ENCODE measurements at places on chromosomes 12 and 14.
A peak's percentile ranks its signal among the peaks of the same experiment; 100 is the strongest.

GRCh38 chr12:55931317-55931779 is 386 bp downstream of the DGKA start:
- no peak for DNase-seq

GRCh38 chr14:66015071-66015780 is 470.9 kb upstream of the CCDC196 start:
- no peak for DNase-seq

DNA sequence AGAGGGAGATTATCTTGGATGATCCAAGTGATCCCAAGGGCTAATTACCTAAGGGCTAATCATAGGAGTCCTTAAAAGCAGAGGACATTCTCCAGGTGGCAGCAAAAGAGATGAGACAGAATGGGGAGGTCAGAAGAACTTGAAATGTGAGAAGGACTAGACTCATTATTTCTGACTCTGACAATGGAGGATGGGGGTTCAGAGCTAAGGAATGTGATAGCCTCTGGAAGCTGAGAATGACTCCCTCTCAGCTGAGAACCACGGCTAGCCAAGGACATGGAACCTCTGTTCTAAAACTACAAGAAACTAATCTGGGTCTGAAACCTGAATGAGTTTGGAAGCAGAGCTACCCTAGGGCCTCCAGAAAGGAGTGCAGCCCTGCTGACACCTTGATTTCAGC is 35.6 kb upstream of the ANKS1B start:
- DNase-seq, result no peak

DNA sequence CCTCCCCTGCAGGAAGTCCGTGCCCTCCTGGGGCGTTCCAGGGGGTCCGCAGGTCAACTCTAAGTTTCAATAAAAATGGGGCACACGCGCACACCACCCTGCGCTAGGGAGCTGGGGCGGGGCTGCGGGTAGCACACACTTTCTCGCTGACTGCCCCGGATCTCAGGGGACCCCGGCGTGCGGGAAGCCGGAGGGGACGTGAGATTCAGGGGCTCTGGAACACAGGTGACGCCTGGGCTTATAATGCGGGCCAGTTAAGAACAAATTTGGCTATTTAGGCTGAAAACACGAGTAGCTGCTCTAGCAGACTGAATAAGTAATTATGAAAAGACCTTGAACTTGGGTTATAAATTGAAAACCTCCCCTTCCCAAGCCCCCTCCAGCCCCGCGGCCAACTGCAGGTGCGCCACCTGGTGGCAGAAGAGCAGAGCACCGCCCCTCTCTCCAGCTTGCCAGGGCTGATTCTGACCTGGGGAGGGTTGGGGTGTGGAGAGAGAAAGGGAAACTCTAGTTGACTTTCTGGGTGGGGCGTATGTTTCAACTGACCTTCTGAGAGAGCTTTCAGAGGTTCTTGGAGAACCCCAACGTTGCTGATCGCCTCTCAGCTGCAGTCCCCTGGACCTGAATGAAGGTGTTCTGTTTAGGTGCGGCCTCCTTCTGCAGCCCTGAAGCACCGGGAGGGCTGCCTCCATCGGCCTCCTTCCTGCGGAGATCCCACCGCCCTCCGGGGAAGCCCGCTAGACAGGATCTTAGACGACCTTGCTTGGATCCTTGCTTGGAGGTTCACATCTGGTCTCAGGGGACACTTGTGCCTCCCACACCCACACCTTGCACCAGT is 118.4 kb upstream of the EVL start:
- peak; percentile 32 for DNase-seq

- DNase-seq, result no peak
These were observed 31.4 kb downstream of the CD9 start for GRCh38 chr12:6231359-6232268.

- peak; percentile 56 for DNase-seq
These were observed 49.9 kb downstream of the LRRC74A start for GRCh38 chr14:76876076-76876475.

- DNase-seq, result no peak
These were observed 11.9 kb downstream of the PALS1 start for GRCh38 chr14:67253076-67253635.

DNA sequence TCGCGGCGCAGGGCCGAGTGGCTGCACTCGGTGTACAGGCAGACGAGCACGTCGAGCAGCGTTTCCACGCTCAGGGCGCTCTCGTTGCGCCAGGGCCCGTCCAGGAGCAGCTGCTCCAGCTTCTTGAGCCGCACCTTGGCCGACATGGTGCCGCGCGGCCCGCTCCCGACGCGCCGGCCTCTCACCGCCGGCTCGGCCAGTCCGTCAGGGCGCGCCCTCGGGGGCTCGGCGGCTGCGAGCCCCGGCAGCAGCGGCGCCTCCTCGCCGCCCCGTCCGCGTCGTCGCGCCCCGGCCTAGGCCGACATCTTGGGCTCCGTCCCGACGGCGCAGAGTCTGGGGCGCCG is 349 bp downstream of the CDC42BPB start:
- no peak for DNase-seq

- DNase-seq, result no peak
These were observed 11.9 kb downstream of the CALM1 start for GRCh38 chr14:90408713-90409112.

DNA sequence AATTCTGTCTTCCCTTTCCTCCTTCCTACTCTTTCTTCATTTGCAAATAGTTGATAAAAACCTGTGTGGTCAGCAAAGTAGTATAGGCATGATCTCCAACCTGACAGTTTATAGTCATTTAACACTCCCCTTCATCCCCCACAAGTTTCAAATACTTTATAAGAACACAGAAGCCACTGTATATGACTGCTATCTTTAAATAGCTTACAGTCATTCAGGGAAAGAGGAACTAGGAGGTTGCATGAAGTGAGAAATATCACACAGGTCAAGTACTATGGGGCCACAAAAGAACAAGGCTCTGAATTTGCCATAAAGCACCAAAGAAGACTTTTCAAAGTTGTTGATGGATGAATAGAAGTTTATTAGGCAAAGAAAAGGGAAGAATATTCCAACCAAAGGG is 431.3 kb downstream of the NPAS3 start:
- no peak for DNase-seq

- DNase-seq, result no peak
These were observed 72.9 kb upstream of the TSPAN11 start for GRCh38 chr12:30853561-30854133.

- peak; percentile 14 for DNase-seq
These were observed 15.8 kb upstream of the HVCN1 start for GRCh38 chr12:110704750-110705149.

- no peak for DNase-seq
These were observed 239.8 kb downstream of the CACNA1C start for GRCh38 chr12:2292560-2292959.

DNA sequence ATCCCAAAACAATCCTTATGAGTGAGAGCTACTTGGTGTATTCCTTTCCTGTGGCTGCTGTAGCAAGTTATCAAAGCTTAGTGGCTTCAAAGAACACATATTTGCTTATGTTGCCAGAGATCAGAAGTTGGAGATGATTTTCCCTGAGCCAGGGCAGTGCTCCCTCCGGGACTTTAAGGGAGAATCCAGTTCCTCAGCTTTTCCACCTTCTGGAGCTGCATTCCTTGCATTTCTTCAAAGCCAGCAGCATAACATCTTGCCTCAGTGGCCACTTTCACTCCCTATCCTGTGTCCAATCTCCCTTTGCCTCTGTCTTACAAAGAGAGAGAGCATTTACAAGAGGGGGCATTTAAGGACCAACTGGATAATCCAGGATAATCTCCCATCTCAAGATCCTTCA is 33.7 kb downstream of the P2RX7 start:
- DNase-seq, result no peak

DNA sequence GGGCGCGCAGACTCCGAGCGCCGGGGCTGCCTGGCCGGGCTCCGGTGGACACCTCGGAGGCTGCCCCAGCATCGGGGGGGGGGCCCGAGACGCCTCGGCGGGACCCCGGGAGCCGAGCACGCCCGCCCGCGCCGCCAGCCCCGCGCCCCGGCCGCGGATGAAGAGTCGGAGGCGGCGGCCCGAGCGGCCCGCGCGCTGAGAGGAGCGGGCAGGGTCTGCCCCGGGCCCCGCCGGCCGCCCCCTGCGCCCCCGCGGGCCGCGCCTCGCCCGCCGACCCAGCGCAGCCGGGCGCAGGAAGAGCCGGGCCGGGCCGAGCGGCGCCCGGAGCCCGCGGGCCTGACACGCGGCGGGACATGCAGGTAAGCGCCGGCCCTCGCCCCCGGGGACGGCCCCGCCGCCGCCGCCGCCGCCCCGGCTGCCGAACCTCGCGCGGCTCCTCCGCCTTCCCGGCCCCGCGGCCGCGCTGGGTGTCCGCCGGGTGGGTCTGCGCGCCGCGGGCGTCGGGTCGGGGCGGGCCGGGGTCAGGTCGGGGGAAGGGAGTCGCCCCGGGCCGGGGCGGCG is 63.7 kb downstream of the FBXL14 start:
- no peak for DNase-seq

GRCh38 chr14:105864116-105864515 is 337.7 kb downstream of the TMEM121 start:
- DNase-seq, result no peak

DNA sequence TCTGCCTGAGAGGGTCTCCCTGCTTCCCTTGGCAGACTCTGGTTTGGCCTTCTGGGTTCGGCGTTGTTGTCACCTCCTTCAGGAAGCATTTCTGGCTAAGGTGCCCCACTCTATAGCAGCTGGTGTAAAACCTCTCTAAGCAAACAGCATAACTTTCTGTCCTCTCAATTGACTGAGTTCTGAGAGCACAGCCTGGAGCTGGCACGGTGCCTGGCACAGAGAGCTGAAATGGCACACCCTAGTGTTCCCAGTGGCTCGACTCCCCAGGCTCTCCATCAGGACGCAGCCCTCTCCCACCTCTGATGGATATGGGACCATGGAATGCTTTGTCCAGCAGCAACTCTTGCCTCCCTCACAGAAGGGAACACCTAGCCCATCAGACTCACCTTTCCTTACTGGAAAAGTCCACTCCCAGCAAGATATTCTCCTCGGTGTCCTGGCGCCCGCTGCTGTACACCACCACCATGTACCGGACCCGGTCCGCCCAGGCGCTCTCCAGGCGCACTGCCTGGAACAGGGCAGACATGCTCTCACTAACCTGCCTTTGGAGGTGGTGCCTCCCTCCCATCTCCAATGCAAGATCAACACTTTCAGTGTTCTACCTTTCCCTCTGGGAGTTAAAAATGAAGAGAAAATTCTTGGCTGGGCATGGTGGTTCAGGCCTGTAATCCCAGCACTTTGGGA is 40.6 kb downstream of the SSH1 start:
- DNase-seq, result no peak

DNA sequence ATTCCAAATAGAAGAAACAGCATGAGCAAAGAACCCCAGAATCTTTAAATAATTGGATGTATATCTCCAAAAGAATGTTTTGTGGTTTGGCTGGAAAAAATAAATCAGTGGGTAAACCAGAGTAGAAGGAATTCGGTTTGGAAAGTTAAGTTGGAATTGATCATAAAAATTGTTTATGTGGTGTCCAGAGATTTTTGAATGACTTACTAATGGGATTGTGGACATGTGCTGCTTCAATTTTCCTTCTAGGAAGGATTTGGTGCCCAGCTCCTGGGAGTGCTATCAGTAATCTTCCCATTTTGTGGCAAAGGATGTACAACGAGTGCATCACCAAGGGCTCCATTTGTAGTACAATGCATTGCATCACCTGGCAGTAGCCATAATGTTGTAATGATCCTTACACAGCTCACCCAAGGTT is 224.8 kb downstream of the SLC16A7 start:
- no peak for DNase-seq

DNA sequence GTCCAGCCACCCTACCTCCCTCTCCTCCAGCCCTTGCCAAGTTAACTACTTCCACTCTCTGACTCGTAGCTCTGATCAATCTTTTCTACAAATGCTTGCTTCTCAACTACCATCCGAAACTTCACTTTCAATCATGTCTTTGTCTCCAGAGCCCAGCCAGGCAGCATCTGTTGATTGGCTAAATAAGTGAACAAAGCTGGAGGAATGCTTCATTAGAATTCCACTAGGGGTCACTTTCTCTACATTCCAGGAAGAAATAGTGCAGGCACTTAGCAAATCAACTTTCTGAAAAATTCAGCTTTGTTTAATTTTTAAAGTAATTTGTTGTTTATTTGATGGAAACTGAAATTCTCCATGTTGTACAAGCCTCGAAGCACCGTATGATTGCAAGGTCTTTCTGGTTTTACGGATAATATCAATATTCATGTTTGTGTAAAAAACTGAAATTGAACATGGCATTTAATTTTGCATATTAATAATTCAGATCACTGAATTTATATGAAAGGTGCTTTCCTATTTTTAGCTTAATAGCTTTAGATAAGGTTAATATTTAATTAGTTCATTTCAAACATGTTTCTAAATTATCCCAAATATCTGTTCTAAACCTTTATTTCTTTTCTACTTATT is 32.4 kb upstream of the HELB start:
- DNase-seq, result peak; percentile 61

- DNase-seq, result no peak
These were observed 2.5 kb downstream of the HNF1A start for GRCh38 chr12:120980800-120981368.

DNA sequence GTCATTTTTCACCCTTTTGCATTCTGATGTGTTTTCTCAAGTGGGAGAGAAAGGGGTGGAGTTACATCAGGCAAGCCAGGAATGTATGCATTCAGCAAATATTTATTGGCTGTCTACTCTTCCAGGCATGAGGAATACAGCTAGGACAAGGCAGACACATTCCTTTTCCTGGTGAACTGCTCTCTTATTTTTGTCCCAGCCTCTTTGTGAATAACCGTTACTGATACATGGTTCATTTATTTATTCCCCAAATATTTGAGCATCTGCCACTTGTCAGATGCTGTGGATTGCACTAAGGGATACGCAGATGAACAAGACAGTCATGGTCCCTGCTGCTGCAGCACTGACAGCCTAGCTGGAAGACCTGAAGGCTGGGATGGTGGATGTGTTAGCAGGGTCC is 6.1 kb downstream of the PELI2 start:
- DNase-seq, result no peak

GRCh38 chr14:68650404-68650994 is 142.4 kb downstream of the ZFP36L1 start:
- DNase-seq, result no peak

DNA sequence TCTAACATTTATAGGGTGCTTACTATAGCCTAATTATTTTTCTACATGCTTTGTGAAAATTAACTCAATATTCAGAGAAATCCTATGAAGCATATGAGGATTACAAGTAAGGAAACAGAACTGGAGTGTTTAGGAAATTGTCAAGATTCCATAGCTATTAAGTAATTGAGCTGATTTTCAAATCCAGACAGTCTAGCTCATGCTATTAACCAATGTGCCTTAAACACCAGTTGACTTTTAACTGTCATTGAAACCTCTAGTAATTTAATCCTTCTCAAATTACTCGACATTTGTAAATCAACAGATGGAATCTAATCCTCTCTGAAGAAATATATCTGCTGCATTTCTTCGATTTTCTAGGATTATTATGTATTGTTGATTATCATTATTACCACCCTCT is 488.9 kb downstream of the MDGA2 start:
- no peak for DNase-seq

GRCh38 chr14:37140176-37140575 is 32.2 kb downstream of the SLC25A21 start:
- DNase-seq, result no peak

- DNase-seq, result no peak
These were observed 4.2 kb upstream of the TEP1 start for GRCh38 chr14:20417250-20418186.

GRCh38 chr14:23259426-23259825 is 21.7 kb downstream of the RNF212B start:
- no peak for DNase-seq

GRCh38 chr14:59132796-59133494 is 55.5 kb upstream of the DAAM1 start:
- no peak for DNase-seq

- no peak for DNase-seq
These were observed 6.4 kb downstream of the JKAMP start for GRCh38 chr14:59490756-59491155.
